NCI-H2081 treated with DMSO at 0.1 percent for 48 hours (cell line): ENCODE measurements at places on chromosomes 3 and 15.

DNA sequence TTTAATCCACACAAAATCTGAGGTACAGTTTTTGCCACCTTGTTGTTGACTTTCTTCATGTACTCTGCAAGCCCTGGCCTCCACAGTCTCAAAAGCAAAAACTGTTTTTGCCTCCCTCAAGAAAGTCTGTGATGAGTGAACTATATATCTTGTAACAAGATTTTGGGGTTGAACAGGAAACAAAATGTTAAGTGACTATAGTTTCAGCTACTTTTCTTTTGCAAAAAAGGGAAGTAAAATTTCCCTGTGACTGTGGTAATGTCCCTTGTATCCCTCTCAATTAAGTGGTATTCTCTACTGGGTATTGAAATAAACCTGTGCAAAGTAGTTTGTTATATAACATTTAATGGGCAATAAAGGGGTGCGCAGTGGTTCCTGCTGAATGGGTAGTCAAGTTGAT, 21.3 kb upstream of the SCAANT1 start:
- DNase-seq: no peak

DNA sequence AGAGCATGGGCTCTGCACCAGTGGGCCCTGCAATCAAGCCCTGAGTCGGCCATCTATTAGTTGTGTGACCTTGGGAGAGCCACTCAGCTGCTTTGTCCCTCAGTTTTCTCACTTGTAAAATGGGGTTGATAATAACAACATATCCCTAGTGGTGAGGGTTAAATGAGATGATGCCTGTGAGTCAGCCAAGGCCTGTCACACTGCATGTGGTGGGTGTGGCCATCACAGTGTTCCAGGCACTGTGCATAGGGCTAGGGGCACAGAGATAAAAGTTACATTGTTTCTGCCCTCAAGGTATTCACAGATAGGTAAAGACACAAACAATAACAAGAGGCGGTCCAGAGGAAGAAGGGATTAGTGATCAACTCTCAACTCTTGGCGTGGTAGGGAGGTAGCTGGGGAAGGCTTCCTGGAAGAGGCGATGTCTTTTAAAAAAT, 19.5 kb downstream of the SMAD6 start:
- no peak for DNase-seq

DNA sequence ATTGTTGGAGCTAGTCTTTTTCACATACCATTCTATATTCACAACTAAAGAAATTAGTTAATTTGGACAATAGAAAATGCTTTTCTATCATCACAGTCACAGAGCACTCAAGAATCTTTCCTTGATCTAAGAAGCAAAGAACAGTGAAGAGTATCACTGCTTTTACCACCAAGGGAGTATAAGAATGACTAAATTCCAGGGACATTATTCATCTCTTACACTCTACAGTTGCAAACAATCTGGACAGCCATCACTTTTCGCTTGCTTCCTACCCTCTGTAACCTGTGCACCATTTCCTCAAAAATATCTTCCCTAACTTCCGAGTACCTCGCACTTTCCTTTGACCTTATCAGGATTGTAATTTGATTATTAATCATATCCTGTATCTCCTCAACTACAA, 359.5 kb upstream of the TMCO5A start:
- no peak for DNase-seq

DNA sequence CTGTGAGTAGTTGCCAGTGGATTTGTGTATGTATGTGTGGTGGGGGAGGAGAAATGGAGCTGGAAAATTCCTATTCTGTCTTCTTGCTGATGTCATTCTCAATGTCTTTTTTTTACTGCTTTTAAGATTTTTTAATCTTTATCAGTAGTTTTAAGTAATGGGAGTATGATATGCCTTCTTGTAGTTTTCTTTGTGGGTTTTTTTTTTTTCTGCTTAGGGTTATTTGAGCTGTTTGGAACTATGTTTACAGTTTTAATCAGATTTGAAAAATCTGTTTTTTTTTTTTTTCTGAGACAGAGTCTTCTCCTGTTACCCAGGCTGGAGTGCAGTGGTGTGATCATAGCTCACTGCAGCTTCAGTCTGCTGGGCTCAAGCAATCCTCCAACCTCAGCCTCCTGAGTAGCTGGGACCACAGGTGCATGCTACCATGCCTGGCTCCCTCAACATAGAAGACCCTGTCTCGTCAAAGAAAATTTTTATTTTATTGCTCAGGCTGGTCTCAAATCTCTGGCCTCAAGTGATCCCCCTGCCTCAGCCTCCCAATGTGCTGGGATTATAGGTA, 37.1 kb downstream of the RPL39L start:
- no peak for DNase-seq

DNA sequence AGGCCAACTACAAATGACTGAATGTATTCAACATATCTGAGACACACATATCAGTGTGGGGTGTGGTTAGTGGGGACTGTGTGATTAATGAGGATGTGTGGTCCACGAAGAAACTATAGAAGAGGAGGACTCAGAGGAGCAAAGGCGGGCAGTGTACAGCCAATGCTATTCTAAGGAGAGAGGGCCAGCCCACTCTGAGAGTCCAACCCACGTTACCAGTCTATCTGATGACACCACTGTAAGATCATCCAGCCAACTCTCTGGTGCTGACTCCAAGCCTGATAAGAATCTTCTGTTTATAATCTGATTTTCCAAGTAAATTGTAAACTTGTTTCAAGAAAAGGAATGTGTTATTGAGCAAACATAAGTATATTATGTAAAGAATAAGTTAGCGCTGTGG, 47.2 kb downstream of the MCF2L2 start:
- DNase-seq: no peak

- DNase-seq: no peak
These were observed 45.4 kb upstream of the ROPN1 start for GRCh38 chr3:124037326-124037725.

DNA sequence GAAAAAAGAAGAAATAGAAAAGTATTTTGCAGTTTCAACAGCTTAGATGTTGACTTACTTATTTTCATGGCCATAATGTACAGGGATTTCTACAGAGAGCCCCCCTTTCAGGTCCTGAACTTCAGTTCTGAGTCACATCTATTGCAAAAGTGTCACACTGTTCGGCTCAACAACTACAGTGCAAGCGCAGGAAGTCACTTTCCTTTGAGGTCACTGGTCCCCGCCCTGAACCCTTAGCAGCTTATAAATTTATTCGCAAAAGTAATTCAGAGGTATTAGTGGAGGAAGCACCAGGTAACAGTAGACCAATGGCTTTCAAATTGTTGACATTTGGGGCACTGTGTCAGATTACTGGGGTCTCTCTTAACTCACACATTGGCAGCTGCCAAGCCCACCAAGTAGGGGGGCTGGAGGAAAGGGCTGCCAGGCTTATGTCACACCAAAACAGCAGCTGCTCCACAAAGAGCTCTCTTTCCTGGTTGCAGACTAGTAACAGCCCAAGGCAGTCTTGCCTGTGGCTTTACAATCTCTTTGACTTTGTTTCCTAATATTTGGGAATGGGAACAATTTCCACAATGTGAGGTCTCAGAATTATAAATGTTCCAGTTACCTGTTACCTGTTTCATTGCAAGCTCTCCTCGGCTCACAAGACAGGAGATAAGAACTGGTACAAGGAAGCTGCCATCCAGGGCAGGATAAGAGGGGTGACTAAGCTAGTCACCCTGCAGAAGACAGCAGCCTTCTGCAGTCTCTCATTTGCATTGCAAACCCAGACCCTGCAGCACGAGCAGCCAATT, 130.2 kb upstream of the STRIT1 start:
- DNase-seq: no peak

GRCh38 chr3:14703791-14704190, 28.9 kb downstream of the C3orf20 start:
- DNase-seq: no peak

DNA sequence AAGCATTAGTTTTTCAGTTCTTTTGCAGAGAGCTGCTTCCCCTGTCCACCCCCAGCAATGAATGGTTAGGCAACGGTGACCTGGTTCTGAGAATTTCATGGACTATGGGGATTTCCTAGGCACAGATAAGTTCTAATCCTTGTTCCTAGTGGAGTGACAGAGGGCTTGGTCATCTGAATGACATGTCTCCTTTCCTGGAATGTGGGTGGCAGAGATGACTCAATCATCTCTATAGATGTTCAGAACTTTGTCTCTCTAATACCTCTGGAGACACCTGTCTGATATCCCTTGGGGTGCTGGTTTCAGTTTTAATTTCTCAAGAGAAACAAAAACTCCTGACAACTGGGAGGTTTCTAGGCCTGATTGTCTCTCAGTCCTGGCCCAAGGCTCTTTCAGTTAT, 10.4 kb downstream of the PLA2G4E start:
- DNase-seq: no peak

DNA sequence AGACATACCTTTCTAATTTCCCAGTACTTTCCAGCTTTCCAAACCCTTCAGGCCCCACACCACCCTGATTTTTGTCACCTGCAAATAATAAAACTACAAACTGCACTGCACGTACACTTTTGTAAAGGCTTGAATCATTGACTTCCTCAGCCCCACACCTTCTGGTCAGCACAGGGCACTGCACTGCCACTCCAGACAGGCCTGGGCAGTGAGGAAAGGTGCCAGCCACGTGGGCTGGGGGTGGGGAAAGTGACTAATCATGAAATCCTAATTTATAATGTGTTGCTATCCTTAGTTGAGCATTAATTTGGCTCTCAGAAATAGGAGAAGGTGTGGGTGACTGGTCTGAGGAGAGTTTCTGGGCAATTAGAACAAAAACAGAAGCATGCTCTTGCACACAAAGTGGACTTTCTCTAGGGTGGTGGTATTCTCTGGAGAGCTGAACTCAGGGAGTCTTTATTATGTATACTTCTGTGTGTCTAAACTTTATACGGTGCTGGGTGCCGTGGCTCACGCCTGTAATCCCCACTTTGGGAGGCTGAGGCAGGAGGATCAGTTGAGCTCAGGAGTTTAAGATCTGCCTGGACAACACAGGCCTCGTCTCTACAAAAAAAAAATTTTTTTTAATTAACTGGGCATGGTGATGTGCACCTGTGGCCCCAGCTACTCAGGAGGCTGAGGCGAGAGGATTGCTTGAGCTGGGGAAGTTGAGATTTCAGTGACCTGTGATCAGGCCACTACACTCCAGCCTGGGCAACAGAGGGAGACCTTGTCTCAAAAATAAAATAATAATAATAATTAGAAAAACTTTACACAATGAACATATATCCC, 58.2 kb upstream of the FLNB start:
- DNase-seq: no peak

DNA sequence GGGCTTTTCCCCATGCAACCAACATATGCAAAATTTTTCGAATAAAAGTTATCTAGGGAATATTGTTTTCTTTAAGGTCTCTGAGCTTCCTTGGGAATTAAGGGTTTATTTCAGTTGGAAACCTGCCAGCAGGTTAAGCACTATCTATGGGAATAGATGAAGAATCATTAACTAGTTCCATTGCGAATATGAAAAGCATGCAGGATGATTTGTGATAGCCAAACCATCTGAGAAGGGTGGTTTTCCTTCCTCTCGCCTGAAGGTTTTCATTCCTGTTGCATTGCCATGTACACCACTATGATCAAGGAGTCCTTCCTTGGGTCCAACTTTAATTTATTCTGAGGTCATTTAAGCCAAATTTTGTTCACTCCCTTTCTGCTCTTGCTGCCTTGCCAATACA, 184.9 kb downstream of the NR2F2 start:
- DNase-seq: no peak

- no peak for DNase-seq
These were observed 71.4 kb upstream of the WDR72 start for GRCh38 chr15:53830707-53831386.

- no peak for DNase-seq
These were observed at the start of gene PHLDB2 for GRCh38 chr3:111859061-111859973. Gene PHLDB2 (plus strand): TSS chr3:111859265. CDS start chr3:111884078, 24,813 bp downstream.

DNA sequence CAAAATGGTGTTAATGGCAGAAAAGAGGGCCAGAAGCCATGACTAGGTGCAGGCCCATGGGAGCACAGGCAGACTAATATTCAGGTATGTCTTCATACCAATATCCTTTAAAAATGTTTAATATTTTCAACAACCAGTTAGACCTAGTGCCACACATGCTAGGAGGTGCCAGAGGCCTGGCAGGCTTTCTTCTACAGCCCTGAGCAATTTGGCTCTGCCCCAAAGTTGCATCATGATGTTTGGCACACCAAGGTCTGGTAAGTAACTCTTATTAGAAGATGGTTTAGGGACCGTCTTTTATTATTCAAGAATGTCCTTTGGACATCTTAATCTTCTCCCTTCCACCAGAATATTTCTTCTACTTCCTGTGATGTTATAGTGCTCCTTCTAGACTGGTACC, 34.8 kb downstream of the MITF start:
- no peak for DNase-seq
